ENCODE measurements at places on chromosomes 11 and 22. TPM values are rescaled to one million over a fixed set of nuclear protein-coding genes. Genes with fewer than 3 reads are reported as not detected.

GRCh38 chr11:119937412-119937811, 200.5 kb downstream of the TRIM29 start:
- DNase-seq = no peak

DNA sequence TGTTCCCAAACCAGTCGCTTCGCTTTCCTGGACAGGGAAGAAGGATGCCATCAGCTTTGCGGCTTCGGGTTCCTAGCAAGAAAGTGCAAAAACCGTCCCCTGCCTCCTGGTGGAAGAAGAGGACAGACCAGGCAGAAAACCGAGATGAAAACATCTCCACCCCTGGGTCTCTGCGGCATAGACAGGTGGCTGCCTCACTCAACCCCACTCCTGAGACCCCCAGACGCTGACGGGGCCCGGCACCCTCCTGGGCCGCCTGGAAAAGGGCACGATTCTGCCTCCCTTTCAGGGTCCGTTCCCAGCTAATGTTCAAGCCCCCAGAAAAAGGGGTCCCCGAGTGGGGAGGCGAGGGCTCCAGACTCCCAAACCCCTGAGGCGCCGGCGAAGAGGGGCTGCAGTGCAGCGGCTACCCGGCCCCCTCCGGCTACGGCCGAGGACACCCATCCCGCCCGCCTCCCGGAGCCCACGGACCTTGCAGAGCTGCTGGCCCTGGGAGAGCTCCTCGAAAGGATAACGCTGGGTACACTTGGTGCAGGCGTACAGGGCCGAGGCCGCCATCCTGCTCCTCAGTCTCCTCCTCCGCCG, 569 bp downstream of the FAM76B start:
- peak; percentile 27 for DNase-seq

GRCh38 chr22:37462983-37463382, 23.2 kb downstream of the MFNG start:
- DNase-seq = no peak

- DNase-seq = no peak
These were observed 113.1 kb upstream of the NNMT start for GRCh38 chr11:114183044-114183511.

DNA sequence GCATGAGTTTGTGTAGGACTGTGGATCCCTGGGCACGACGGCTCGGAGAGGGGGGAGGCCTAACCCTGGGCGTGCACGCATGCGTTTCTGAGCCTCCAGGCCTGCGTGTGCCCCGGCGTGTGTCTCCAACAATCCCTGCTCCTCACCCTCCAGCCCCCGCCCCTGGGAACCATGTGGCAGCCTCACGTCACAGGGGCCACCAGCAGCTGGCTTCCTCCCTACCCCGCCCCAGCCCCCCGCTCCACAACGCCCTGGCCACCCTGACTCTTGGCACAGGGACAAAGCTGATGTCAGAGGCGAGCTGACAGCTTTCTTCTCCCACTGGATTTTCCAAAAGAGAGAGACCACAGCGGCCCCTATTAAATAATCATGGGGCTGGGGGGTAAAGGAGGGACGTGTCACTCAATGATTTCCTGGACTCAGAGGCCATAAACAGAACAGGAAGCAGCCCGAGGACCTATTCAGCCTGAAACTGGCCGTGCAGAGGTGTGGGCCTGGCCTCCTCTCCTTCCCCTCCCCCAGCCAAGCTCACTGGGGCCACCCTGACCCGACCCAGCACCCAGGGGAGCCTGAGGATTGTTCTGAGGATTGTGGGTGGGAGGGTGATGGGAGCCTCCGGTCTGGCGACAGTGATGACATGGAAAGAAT, 6.8 kb upstream of the LIF start:
- DNase-seq = no peak

The OR8D1 gene
- not detected for polyA plus RNA-seq

The IRAG1 gene
- polyA plus RNA-seq = 10.5 TPM

The HIKESHI gene
- polyA plus RNA-seq = 49.2 TPM
